ENCODE measurements at places on chromosomes 7 and 10. TPM values are rescaled to one million over a fixed set of nuclear protein-coding genes. Genes with fewer than 3 reads are reported as not detected.

PALD1 gene
- 0.44 TPM for total RNA-seq

KLF14 gene
- total RNA-seq = not detected

POMZP3 gene
- total RNA-seq = 36.9 TPM

EIF4EBP2 gene
- total RNA-seq = 22.6 TPM

GRID1 gene
- not detected for total RNA-seq

CLDN3 gene
- total RNA-seq = not detected

OR6V1 gene
- total RNA-seq = not detected

PNLIPRP1 gene
- not detected for total RNA-seq

DNA sequence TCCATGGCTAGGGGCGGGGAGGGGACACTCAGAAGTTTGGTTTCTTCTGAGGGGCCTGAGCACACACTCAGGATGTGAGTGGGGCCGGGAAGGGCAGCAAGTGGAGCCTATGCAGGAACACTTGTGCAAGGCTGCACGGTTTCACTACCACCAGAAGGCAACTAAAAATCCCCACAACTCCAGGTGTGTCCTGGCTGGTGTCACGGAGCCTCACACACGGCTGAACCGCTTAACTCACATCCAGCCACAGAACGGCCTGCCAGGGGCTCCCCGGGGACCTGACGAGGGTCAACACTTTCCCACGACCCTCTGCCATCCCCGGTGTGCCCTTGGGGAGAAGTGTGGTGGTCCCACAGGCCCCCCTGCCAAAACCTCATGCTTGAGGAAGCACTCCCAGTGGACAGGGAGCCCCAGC is 173.9 kb downstream of the ELFN1 start:
- H3K27me3 ChIP-seq = no peaks in the 10 kb centered on the region
- no peaks in the 10 kb centered on the region for H3K4me1 ChIP-seq
- no peak for DNase-seq

- H3K27me3 ChIP-seq = no peaks in the 10 kb centered on the region
- H3K4me3 ChIP-seq = no peak overlapping the region
- no peaks in the 10 kb centered on the region for H3K4me1 ChIP-seq
- DNase-seq = no peak
- H3K27ac ChIP-seq = no peak overlapping the region
- no peaks in the 10 kb centered on the region for H3K36me3 ChIP-seq
Measured at GRCh38 chr10:95478935-95479334, 82.2 kb downstream of the SORBS1 start.

DNA sequence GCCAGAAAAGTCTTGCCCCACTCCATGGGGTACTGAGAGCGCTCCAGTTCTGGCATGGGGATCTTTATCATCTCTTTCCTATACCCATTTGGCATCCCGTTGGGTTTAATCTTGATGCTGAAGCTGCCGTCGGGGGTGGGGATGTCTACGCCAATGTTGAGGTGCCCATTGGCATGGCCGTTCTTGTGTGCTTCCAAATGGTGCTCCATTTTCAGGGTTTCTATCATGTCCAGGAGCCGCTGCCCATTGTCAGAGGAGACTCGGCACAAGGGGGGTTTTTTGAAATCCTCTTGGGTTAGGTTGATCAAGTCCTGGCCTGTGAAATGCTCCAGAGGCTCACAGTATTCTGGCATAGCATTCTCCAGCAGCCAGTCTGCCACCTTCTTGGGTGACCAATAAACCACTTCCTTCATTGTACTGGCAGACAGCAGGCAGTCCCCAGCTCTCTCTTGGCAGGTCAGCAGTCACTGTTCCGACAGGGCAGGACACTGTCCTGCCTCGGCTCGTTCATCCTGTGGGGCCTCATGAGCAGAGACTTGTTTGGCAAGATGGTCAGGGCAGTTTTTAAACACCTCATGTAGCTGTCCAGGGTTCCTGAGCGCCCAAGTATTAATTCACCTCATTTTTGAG is 92.5 kb upstream of the ASAH2 start:
- H3K27ac ChIP-seq = no peak overlapping the region
- no peaks in the 10 kb centered on the region for H3K4me1 ChIP-seq
- no peak for DNase-seq
- peaks cover 23% of the 10 kb centered on the region for H3K36me3 ChIP-seq
- H3K27me3 ChIP-seq = no peaks in the 10 kb centered on the region

DNA sequence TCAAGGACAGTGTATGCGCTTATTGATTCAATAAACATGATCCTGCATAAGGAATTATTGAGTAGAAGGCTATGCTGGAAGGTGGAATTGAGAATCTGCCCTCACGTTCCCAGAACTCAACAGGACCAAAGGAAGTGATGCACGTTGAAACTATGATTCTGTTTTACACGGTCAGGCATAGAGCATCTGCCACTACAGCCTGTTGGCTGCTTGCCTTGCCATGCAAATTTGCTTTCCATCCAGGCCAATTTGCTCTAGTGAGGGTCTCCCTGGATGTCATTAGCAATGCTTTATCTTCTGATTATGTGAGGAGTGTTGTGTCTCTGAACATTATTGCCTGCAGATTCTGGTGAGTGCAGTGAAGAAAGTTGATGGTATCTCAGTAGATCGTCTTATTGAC is 132.9 kb downstream of the ADRA2A start:
- no peaks in the 10 kb centered on the region for H3K4me1 ChIP-seq
- no peak overlapping the region for H3K4me3 ChIP-seq
- H3K27me3 ChIP-seq = peaks cover 4% of the 10 kb centered on the region
- no peaks in the 10 kb centered on the region for H3K36me3 ChIP-seq
- DNase-seq = no peak

DNA sequence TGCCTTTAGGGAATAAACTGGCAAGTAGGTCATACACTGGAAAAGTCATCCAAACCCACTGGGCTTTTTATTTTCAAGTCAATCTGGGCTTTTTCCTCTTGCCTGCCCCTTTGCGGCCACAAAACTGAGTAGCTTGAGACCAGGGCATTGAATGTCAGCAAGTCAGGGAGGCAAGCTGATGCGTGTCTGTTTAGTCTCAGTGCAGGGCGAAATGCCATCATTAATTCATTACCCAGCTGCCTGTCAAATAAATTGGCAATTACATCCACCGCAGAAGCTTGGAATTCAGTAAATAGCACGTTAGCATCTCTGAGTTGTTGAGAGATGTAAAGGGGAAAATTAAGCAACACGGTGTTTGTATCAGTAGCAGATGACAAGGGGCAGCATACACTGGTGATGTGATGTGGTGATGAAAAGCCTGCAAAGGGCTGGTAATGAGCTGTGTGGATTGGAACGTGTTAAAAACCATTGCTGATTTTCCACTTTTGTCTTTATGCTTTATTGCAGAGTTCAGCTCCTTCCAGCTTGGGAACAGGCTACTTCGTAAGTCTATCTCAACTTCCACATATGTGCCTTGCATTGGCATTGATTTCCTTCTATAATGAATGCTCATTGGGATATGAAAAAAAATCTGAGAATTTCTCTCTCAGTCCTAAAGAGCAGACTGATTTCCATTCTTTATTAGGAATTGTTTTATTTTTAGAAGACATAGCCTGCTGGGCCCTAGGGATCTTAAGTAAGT is 535.9 kb downstream of the AUTS2 start:
- H3K4me3 ChIP-seq = no peak overlapping the region
- H3K27ac ChIP-seq = no peak overlapping the region
- no peaks in the 10 kb centered on the region for H3K4me1 ChIP-seq
- DNase-seq = no peak
- H3K36me3 ChIP-seq = no peaks in the 10 kb centered on the region
- no peaks in the 10 kb centered on the region for H3K27me3 ChIP-seq

- no peak overlapping the region for H3K4me3 ChIP-seq
- no peaks in the 10 kb centered on the region for H3K27me3 ChIP-seq
- no peaks in the 10 kb centered on the region for H3K36me3 ChIP-seq
- H3K4me1 ChIP-seq = no peaks in the 10 kb centered on the region
Measured at GRCh38 chr10:126729314-126729870, 58.9 kb upstream of the C10orf90 start.

DNA sequence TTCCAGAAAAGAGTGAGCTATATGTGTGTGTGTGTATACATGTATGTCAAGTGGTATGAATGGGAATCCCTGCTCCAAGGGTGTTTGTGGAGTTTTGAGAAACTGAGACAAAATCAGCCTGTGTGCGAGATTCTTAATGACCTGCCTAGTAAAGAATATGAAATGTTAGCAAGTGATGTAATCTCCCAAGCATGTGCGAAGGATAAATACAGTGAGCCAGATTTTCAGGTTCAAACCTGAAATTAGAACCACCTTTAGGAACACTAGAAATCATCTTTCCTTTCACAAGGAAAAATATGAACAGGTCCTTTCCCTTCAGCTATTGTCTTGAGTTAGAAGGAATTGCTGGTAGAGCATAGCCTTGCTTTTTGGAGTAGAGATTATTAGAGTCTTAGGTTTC is 457.6 kb downstream of the LRMDA start:
- H3K36me3 ChIP-seq = no peaks in the 10 kb centered on the region
- DNase-seq = no peak
- no peaks in the 10 kb centered on the region for H3K4me1 ChIP-seq

DNA sequence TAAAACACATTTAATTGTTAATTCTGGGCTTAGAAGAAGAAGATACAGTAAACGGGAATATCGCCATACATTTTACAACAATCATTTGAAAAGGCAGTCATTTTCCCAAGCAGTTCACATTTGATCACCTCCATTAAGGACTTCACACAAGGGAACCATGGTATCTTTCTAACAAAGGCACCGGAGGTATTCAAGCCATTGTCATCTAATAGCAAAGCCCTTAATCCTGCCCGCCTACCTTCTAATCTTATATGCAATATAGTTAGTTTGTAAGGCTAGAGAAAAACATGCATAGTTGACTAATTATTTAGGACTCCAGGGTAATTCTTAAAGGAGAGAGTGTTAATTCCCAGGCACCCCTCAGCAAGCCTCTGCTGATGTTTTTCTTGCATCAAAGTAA is 83.1 kb downstream of the MRPL32 start:
- H3K4me3 ChIP-seq = no peak overlapping the region
- H3K27me3 ChIP-seq = peaks cover 9% of the 10 kb centered on the region
- no peak overlapping the region for H3K27ac ChIP-seq
- H3K4me1 ChIP-seq = no peaks in the 10 kb centered on the region
- DNase-seq = no peak

DNA sequence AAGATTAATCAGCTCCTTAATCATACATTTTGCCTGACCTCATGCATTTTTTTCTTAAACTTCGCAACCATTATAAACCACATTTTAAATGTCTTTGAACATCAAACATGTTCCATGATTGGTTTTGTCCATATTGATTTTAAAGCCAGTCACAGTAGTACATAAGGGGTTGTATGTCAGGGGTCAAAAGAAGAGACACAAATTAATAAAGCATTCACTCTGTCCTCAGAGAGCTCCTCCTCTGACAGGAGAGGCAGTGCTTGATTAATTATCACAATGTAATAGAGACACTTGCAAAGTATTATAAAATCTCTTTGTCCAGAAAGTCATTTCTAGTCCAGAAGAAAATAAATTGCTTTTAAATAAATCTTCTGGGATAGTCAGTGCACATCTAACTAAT is 195.5 kb downstream of the MAGI2 start:
- no peaks in the 10 kb centered on the region for H3K27me3 ChIP-seq
- H3K4me1 ChIP-seq = no peaks in the 10 kb centered on the region
- no peak overlapping the region for H3K4me3 ChIP-seq
- no peak overlapping the region for H3K27ac ChIP-seq
- H3K36me3 ChIP-seq = no peaks in the 10 kb centered on the region

GRCh38 chr7:73683788-73684693 is 644 bp downstream of the BUD23 start:
- no peaks in the 10 kb centered on the region for H3K27me3 ChIP-seq
- H3K4me1 ChIP-seq = peaks cover 39% of the 10 kb centered on the region
- H3K27ac ChIP-seq = peak overlapping the region; percentile 69
- no peak for DNase-seq
- H3K4me3 ChIP-seq = peak overlapping the region; percentile 71

DNA sequence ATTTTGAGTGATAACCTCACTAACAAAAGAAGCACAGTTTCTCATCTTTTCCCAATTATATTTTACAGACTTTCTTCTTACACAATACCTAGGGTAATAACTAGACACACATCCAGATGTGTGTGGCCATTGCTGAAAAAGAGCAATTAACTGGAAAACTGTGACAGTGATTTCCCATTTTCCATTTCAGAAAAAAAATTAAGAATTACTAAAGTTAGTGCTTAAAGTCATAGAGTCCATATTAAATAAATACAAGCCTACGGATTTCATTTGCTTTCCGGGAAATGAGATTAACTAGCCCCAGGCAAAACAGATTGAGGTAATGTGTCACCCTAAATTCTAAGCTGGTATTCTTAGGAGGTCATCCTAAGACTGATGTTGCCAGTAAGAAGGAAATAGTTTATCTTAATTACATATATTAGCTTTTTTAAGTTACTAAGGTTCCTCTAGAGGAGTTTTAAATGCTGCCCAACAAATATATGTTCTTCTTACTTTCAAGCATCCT is 10.2 kb upstream of the MACC1 start:
- H3K36me3 ChIP-seq = no peaks in the 10 kb centered on the region
- no peak overlapping the region for H3K4me3 ChIP-seq
- no peaks in the 10 kb centered on the region for H3K27me3 ChIP-seq
- no peaks in the 10 kb centered on the region for H3K4me1 ChIP-seq
- no peak for DNase-seq
- H3K27ac ChIP-seq = no peak overlapping the region

GRCh38 chr10:70440296-70441160 is 953 bp downstream of the NODAL start:
- H3K27me3 ChIP-seq = peaks cover 45% of the 10 kb centered on the region
- peaks cover 18% of the 10 kb centered on the region for H3K4me1 ChIP-seq
- H3K36me3 ChIP-seq = no peaks in the 10 kb centered on the region
- no peak for DNase-seq
- H3K27ac ChIP-seq = no peak overlapping the region

GRCh38 chr7:87100326-87100725 is 40.9 kb upstream of the ELAPOR2 start:
- no peaks in the 10 kb centered on the region for H3K36me3 ChIP-seq
- H3K4me3 ChIP-seq = no peak overlapping the region
- no peaks in the 10 kb centered on the region for H3K4me1 ChIP-seq
- H3K27ac ChIP-seq = no peak overlapping the region
- no peaks in the 10 kb centered on the region for H3K27me3 ChIP-seq

Measured in CD4-positive, alpha-beta T cell (primary cell).